ENCODE measurements at places on chromosomes 16 and 17. TPM values are rescaled to one million over a fixed set of nuclear protein-coding genes. Genes with fewer than 3 reads are reported as not detected.
A peak's percentile ranks its signal among the peaks of the same experiment; 100 is the strongest.

The KRTAP9-9 gene
- not detected for total RNA-seq

DNA sequence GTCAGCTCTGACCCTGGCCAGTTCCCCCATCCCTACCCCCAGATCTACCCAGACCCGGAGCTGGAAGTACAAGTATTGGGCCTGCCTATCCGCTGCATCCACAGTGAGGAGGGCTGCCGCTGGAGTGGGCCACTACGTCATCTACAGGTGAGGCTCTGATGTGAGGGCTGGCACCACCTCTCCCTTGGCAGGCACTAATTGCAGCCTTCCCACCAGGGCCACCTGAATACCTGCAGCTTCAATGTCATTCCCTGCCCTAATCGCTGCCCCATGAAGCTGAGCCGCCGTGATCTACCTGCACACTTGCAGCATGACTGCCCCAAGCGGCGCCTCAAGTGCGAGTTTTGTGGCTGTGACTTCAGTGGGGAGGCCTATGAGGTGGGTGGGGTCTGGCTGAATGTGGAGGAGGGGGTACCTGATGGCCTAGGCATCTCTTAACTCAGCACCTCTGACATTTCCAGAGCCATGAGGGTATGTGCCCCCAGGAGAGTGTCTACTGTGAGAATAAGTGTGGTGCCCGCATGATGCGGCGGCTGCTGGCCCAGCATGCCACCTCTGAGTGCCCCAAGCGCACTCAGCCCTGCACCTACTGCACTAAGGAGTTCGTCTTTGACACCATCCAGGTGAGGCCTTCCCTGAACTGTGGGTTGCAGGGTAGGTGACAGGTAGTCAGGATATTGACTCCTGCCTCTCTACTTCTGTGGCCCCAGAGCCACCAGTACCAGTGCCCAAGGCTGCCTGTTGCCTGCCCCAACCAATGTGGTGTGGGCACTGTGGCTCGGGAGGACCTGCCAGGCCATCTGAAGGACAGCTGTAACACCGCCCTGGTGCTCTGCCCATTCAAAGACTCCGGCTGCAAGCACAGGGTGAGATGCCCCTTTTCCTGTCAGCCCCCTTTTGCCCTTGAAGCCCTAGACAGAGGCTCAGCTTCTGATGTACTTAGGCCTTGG is 4.3 kb downstream of the TRAF4 start:
- DNase-seq, result no peak
- H3K36me3 ChIP-seq, result peaks cover 78% of the 10 kb centered on the region
- H3K27me3 ChIP-seq, result no peaks in the 10 kb centered on the region
- no peak overlapping the region for H3K27ac ChIP-seq
- H3K4me1 ChIP-seq, result peaks cover 18% of the 10 kb centered on the region

DNA sequence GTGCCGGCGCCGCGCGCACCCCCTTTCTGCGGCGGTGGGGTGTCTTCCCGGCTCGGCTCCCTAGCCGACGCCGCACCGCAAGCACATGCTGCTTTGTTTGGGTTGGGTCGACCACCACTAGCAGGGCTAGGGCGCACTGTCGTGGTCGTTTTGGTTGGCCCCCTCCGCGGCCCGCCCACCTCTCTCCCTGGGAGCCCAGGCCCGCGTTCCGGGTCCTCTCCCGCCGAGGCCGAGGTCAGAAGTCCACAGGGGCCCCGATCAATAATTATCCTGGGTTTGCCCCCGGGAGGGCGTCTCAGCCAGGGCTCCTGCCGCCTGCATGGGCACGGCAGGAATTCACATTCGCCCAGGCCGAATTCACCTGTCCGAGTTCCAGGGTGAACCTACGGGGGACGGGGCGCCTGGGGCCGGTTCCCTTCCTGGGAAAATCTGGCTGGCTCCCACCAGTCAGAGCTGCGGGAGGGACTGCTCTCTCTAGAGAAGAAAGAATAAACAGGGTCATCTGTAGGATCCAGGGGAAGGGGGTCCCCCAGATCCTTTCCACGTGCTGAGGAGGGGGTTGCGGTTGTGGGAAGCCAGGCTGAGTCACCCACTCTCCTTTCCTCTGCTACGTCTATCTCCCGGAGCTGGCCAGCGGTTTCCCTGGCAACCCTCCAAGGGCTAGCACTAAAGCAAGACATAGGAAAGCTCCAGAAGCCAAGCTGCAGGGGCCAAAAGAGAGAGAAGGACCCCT is 584 bp upstream of the STAT5B start:
- peaks cover 20% of the 10 kb centered on the region for H3K4me1 ChIP-seq
- peak; percentile 82 for DNase-seq
- peak overlapping the region; percentile 67 for H3K27ac ChIP-seq
- H3K27me3 ChIP-seq, result no peaks in the 10 kb centered on the region
- H3K4me3 ChIP-seq, result peak overlapping the region; percentile 93

The HCFC1R1 gene
- total RNA-seq, result 16.2 TPM

The SYT17 gene
- 0.29 TPM for total RNA-seq

GRCh38 chr16:30615358-30616091 is 5.3 kb upstream of the ZNF689 start:
- H3K27ac ChIP-seq, result no peak overlapping the region
- no peaks in the 10 kb centered on the region for H3K27me3 ChIP-seq

The KRT33A gene
- total RNA-seq, result not detected

The KLHL10 gene
- total RNA-seq, result not detected

DNA sequence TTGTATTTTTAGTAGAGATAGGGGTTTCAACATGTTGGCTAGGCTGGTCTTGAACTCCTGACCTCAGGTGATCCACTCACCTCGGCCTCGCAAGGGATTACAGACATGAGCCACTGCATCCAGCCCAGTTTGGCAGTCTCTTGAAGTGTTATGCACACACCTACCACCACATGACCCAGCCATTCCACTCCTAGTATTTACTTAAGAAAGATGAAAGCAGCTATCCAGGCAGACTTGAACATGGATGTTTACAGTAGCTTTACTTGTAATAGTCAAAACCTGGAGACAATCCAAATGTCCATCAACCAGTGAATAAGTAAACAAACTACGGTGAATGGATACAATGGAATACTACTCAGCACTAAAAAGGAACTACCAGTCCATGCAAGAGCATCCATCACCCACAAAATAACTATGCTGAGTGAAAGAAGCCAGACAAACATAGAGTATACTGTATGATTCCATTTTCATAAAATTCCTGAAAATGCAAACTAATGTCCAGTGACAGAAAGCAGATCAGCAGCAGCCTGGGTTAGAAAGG is 37.8 kb upstream of the RASD1 start:
- no peaks in the 10 kb centered on the region for H3K36me3 ChIP-seq
- H3K4me1 ChIP-seq, result no peaks in the 10 kb centered on the region
- no peaks in the 10 kb centered on the region for H3K27me3 ChIP-seq
- no peak overlapping the region for H3K4me3 ChIP-seq

- H3K36me3 ChIP-seq, result no peaks in the 10 kb centered on the region
- H3K4me3 ChIP-seq, result no peak overlapping the region
- no peak overlapping the region for H3K27ac ChIP-seq
- no peaks in the 10 kb centered on the region for H3K27me3 ChIP-seq
- H3K4me1 ChIP-seq, result peaks cover 14% of the 10 kb centered on the region
Observed at GRCh38 chr17:71519285-71519684, 601.5 kb upstream of the SOX9 start.

- H3K4me3 ChIP-seq, result peak overlapping the region; percentile 45
- DNase-seq, result peak; percentile 72
- H3K36me3 ChIP-seq, result no peaks in the 10 kb centered on the region
- peaks cover 54% of the 10 kb centered on the region for H3K4me1 ChIP-seq
- no peak overlapping the region for H3K27ac ChIP-seq
Observed at GRCh38 chr17:8121681-8122421, 2.1 kb downstream of the HES7 start.

DNA sequence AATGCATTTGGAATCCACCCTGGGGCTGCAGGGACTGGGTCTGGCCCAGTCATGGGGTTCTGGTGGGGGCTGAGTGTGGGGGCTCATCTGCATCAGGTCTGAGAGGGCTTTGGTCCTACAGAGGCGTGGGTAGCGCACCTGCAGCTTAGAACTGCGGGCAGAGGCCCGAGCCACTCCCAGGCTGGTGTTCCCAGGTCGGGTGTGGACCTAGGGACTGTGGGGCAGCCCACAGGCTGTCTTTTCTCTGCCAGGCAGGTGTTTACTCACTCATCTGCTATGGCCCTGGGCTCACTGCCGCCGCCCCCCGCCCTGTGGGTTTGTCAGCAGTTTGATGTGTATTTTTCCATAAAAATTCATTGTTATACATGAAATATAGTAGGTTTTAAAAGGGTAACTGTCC is 27.0 kb upstream of the DOC2B start:
- no peak overlapping the region for H3K27ac ChIP-seq
- H3K36me3 ChIP-seq, result no peaks in the 10 kb centered on the region
- H3K27me3 ChIP-seq, result peaks cover 5% of the 10 kb centered on the region

DNA sequence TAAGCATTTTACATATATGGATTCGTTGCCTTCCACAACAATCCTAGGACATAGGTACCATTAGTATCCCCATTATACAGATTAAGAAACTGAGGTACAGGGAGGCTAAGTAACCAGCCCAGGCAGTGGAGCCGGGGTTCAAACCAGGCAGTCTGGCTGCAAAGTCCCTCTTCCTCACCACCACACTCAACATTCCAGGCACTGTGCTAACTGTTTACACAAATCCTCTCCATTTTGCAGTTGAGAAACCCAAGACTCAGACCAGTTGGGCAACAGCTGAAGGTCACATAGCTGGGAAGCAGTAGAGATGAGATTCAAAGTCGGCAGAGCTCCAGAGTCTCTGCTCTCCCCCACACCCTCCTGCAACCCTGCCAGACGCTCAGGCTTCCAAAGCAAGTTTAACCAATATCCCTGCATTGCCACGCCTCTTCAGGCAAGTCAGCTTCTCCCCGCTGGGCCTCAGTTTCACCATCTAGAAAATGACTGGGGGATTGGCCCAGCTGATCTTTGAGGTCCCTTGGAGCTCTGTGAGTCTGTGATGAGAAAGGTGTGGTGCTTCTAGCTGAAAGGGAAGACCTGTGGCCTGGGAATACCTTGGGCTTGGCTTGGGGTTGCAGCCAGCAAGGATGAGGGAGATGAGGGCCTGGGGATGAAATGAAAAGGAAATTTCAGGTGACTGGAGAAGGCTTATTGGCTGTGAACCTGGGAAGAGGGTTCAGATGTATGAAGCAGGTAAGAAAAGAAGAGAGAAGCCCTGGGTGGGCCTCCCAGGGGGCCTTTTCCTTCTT is 14.0 kb downstream of the CCR7 start:
- peak; percentile 43 for DNase-seq
- H3K4me1 ChIP-seq, result peaks cover 68% of the 10 kb centered on the region
- no peaks in the 10 kb centered on the region for H3K27me3 ChIP-seq
- no peaks in the 10 kb centered on the region for H3K36me3 ChIP-seq

The AURKB gene
- 99.7 TPM for total RNA-seq

GRCh38 chr16:31344712-31345111 is 10.3 kb upstream of the ITGAX start:
- DNase-seq, result no peak
- H3K27ac ChIP-seq, result no peak overlapping the region
- H3K27me3 ChIP-seq, result no peaks in the 10 kb centered on the region
- no peaks in the 10 kb centered on the region for H3K36me3 ChIP-seq
- H3K4me3 ChIP-seq, result no peak overlapping the region
- no peaks in the 10 kb centered on the region for H3K4me1 ChIP-seq

The TNFSF12 gene
- 22.8 TPM for total RNA-seq

DNA sequence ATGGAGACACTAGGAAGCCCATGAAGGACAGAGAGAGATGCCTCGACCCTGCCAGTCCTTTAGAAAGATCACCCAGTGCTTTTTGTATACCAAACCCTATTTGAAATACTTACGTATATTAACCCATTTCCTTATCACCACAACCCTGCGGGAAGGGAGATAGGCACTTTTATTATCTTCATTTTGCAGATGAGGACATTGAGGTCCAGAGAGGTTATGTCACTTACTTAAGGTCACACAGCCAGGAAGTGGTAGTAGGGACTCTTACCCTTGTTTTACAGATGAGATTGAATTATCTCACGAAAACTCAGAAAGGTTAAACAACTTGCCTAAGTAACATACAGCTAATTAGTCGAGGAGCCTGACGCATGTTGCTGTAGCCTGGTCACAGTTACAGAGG is 38.2 kb downstream of the IL4R start:
- DNase-seq, result no peak
- H3K27me3 ChIP-seq, result no peaks in the 10 kb centered on the region
- H3K36me3 ChIP-seq, result peaks cover 16% of the 10 kb centered on the region
- H3K4me1 ChIP-seq, result no peaks in the 10 kb centered on the region
- H3K27ac ChIP-seq, result no peak overlapping the region

DNA sequence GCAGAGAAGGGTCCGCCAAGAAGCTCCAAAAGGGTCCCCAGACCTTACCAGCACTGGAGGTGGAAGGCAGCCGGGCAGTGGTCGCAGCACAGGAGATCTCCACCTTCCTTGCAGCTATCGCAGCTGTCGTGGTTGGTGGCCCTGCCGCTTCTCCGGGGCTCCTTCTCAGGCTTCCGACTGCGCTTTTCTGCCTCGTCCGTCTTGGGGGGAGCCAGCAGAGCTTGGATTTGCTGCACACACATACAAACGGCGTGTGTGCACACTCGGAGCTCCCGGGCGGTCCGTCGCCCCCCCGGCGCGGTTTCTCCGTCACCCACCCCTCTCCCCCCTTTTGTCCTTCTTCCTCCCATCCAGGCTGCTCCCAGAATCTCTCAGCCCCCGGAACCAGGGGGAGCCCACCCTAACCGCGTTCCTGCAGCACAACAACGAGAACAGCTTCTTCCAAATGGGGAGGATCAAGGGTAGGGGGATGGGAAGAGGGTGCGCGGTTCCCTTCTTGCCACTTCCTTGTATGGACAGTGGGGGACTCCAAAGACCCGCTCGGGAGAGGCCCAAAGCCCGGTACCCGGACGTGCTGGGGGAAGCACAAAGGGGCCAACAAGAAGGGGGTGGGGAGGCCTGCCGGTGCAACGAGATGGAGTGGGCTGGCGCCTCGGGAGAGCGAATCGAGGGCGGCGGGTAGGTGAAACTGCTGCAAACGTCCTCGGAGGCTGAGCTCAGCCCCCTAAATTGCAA is 1.1 kb downstream of the PHF12 start:
- peaks cover 10% of the 10 kb centered on the region for H3K36me3 ChIP-seq
- peak; percentile 62 for DNase-seq
- H3K27ac ChIP-seq, result peak overlapping the region; percentile 19

The DRC3 gene
- not detected for total RNA-seq

GRCh38 chr16:2992383-2993081 is 12.3 kb upstream of the PKMYT1 start:
- H3K4me3 ChIP-seq, result no peak overlapping the region
- DNase-seq, result no peak
- H3K27me3 ChIP-seq, result peaks cover 25% of the 10 kb centered on the region
- no peak overlapping the region for H3K27ac ChIP-seq
- H3K4me1 ChIP-seq, result no peaks in the 10 kb centered on the region

- H3K4me1 ChIP-seq, result peaks cover 9% of the 10 kb centered on the region
- no peak overlapping the region for H3K4me3 ChIP-seq
- H3K27me3 ChIP-seq, result no peaks in the 10 kb centered on the region
Observed at GRCh38 chr16:67999985-68000384, 701 bp upstream of the DPEP2 start.
